ENCODE measurements at places on chromosomes 2 and 18. TPM values are rescaled to one million over a fixed set of nuclear protein-coding genes. Genes with fewer than 3 reads are reported as not detected.

DNA sequence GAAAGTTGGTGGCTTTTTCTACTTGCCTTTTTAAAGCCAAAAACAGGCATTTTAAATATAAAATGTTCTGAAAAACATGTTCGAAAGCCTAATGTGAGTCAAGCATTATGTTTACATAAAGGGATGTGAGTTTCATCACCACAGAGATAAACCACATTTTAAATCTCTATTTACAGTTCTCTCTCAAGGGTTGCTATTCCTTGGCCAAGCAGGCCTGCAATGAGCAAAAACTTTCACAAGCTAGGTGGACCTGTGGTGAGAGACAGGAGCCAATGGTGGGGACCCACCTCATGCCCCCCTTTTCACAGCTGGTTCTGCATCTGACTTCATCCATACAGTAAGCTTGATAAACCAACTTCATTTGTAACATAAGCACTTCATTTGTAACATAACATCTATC is 65.1 kb downstream of the CUL3 start:
- H3K4me3 ChIP-seq = no peak overlapping the region
- no peak for DNase-seq
- H3K27me3 ChIP-seq = no peaks in the 10 kb centered on the region
- peaks cover 14% of the 10 kb centered on the region for H3K4me1 ChIP-seq

- H3K4me1 ChIP-seq = no peaks in the 10 kb centered on the region
- no peaks in the 10 kb centered on the region for H3K27me3 ChIP-seq
- H3K36me3 ChIP-seq = no peaks in the 10 kb centered on the region
- no peak overlapping the region for H3K4me3 ChIP-seq
- no peak for DNase-seq
These were observed 211.9 kb downstream of the AGPS start for GRCh38 chr2:177604271-177605065.

DNA sequence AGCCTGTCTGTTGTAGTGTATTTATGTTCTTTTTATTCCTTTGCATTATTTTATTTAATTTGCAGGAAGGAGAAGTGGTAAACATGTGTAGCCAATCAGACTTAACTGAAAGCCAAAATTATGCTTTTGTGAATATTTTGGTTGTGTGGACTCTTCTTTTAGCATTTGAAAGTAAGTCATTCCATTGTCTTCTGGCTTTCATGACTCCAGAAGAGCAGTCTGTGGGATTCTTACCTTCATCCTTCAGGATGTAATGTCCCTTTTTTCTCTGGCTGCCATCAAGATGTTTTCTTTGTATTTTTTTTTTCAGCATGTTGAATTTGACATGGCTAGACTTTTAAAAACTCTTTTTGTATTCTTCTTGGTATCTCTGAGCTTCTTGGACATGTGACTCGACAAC is 895.2 kb upstream of the ZEB2 start:
- no peaks in the 10 kb centered on the region for H3K27me3 ChIP-seq
- no peaks in the 10 kb centered on the region for H3K36me3 ChIP-seq
- no peak for DNase-seq
- no peak overlapping the region for H3K4me3 ChIP-seq
- no peaks in the 10 kb centered on the region for H3K4me1 ChIP-seq

Gene UBXN4
- total RNA-seq = 83.9 TPM

DNA sequence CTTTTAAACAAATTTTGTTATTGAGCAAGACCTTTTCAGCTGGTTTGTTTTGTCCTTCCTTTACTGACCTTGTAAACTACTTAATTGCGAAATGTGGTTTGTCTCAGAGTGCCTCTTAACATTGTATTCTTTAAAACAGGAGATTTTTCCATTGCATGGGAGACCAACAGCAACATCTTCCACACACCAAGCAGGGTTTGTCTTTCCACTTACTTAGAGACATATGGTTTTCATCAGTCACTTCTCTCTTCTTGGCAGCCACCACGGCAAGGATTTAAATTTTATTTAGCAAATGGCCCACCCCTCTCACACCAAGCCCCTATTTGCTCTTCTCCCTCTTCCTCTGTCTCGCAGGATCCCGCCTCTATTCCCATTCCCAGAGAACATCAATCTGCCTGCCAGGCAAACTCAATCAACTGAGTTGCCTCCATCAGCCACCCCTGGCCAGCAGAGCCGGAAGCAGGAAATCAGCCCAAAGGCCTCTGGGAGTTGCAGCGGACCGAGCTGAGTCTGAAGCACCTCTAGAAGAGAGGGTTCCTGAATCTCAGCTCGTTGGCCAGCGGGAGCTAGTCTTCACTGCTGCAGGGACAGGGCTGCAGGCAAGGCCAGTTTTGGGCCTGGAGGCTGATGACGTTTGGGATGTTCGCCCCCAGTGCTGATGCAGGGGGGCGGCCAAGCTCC is 11.3 kb upstream of the CIB4 start:
- H3K27me3 ChIP-seq = no peaks in the 10 kb centered on the region
- no peaks in the 10 kb centered on the region for H3K4me1 ChIP-seq
- H3K4me3 ChIP-seq = no peak overlapping the region
- H3K27ac ChIP-seq = no peak overlapping the region
- peak; percentile 27 for DNase-seq
- no peaks in the 10 kb centered on the region for H3K36me3 ChIP-seq

Gene PLA2R1
- 2.3 TPM for total RNA-seq

DNA sequence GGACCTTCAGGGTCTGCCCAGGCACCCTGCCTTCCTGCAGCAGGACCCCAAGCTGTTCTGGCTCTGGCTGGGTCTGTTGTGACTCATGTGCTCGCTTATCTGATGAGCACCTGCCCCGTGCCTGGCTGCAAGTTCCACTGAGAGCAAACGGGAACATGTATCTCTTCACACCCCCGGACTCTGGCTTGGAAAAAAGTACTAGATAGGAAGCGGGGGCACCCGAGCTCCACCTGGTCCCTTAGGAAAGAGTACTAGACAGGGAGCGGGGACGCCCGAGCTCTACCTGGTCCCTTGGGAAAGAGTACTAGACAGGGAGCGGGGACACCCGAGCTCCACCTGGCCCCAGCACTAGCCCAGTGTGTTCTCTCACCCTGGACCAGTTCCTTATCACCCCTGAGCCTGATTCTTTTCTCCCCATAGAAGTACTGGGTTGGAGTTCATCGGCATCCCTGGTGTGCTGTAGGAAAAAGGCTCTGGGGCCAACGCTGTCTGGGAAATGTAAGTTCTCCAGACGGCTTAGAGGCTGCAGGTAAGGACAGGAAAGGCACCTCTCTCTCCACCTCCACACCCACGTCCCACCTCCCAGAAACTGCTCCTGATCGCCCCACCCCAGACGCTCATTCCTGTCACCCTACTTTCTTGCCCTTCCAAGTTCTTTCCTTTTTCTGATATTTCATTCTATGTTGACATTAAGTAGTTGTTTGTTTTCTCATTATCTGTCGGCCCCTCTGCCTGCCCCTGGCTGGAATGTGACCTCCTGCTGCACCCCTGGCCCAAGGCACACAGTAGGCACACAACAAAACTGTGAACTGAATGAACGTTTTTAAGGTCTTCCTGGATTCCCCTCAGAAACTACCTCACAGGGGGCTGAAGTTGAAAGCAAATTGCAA is 40.2 kb downstream of the HDAC4 start:
- no peak for DNase-seq
- H3K36me3 ChIP-seq = no peaks in the 10 kb centered on the region
- no peaks in the 10 kb centered on the region for H3K27me3 ChIP-seq

DNA sequence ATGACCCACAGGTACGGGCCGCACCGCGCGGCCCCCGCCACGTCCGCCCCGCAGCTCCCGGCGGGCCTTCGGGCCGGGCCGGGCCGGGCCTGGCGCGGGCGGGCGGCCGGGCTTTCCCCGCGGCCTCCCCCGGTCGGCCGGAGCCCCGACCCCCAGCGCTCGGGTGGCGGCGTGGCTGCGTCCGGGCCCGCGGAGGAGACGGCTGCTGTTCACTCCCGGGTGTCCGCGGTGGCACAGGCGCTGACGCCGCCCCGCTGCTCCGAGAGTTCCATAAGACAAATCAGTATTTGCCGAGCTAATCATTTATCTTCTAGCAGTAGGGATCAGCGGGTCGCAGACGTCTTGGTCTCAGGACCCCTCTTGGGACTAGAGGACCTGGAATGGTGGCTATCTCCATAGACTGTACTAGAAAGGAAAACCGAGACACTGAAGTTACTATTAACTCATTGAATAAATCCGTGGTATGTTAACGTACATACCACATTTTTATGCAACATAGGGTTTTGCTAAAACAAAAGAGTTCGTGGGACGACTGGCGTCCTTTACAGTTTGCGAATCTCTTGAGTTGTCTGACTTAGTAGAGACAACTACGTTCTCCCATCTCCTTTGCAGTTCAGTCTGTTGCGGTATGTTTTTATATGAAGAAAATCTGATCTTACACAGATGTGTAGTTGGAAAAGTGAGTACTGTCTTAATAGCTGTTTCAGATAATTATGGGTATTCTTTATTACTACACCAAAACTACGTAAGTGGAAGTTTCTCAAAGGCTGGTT is 500 bp downstream of the LIMS1 start:
- peaks cover 6% of the 10 kb centered on the region for H3K4me1 ChIP-seq
- peak overlapping the region; percentile 100 for H3K4me3 ChIP-seq
- no peaks in the 10 kb centered on the region for H3K27me3 ChIP-seq

DNA sequence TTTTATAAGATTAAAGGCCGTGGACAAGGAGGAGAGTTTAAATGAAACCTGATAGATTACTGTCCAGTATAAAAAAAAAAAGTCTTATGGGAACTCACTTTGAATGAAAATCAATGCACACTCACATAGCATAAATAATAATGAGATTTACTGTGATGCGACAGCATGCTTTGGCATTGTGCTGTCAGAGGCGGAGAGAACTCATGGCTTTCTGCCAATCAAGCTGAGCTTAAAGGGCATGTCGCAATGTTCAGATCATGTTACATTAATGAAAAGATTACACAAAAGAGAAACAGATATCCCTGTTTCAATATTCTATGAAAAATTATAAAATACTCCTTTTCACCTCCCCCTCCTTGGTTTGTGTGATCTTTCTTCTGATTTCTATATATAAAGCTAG is 310.8 kb downstream of the ERBB4 start:
- H3K27ac ChIP-seq = no peak overlapping the region
- H3K4me1 ChIP-seq = no peaks in the 10 kb centered on the region
- H3K27me3 ChIP-seq = no peaks in the 10 kb centered on the region
- no peaks in the 10 kb centered on the region for H3K36me3 ChIP-seq

GRCh38 chr2:149808556-149808955 is 221.0 kb upstream of the MMADHC start:
- H3K4me3 ChIP-seq = no peak overlapping the region
- H3K36me3 ChIP-seq = no peaks in the 10 kb centered on the region
- DNase-seq = no peak
- no peaks in the 10 kb centered on the region for H3K4me1 ChIP-seq

DNA sequence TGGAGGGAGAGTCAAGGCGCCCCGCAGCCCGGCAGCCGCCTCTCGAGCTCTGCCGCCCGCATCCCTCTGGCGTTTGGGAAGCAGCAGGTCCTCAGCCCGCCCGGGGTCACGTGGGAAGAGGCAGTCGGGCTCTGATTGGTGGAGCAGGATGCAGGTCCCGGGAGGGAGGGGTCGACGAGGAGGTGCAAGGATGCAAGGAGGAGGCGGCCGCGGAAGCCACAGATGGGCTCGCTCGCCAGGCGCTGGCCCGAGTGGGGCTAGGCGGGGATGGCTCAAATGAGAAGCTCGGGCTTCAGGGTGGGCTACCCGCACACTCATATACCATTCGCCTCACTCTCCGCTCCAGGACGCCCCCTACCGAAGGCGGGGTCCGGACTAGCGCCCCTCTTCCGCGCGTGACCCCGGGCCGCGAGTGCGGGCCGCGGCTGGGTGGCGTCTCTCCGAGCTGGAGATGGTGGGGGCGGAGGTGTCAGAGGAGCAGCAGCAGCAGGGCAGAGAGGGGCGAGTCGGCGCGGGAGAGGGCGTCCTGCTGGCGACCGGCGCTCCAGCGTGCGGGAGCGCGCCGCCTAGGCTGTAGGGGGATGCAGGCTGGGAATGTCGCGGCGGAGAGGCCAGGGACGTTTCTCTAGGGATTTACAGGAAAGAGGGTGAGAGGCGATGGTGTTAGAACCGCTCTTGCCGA is at the start of gene TMEFF2:
Gene TMEFF2, minus strand, starts transcription at position 68 of the 682 bp plus-strand sequence. CDS start 409 bp downstream, outside the sequence.
- peak; percentile 35 for DNase-seq
- peaks cover 21% of the 10 kb centered on the region for H3K4me1 ChIP-seq

DNA sequence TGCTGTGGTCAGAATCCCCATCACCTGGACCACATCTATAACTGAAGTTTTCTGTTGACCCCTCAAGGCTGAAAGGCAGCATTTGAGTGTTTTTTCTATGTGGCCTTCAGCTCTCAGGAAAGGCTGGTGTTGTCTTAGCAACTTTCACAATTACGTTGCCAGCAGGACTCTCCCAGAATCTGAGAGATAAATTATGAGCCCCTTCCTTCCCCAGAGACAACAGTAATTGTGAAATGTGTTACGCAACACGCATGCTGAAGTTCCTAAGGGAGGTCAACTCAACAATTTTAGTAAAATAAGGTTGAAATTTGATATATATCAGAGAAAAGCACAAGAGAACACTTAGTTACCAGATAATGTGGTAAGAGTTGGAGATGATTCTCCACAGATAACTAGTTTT is 216.5 kb upstream of the SLC8A1 start:
- no peak overlapping the region for H3K27ac ChIP-seq
- no peaks in the 10 kb centered on the region for H3K27me3 ChIP-seq
- no peaks in the 10 kb centered on the region for H3K36me3 ChIP-seq
- DNase-seq = no peak
- no peaks in the 10 kb centered on the region for H3K4me1 ChIP-seq
- no peak overlapping the region for H3K4me3 ChIP-seq

- no peak for DNase-seq
- H3K36me3 ChIP-seq = no peaks in the 10 kb centered on the region
- no peak overlapping the region for H3K4me3 ChIP-seq
- H3K27ac ChIP-seq = no peak overlapping the region
These were observed 33.3 kb downstream of the ANTXR1 start for GRCh38 chr2:69046221-69046662.

Gene KCNJ3
- 1.3 TPM for total RNA-seq

DNA sequence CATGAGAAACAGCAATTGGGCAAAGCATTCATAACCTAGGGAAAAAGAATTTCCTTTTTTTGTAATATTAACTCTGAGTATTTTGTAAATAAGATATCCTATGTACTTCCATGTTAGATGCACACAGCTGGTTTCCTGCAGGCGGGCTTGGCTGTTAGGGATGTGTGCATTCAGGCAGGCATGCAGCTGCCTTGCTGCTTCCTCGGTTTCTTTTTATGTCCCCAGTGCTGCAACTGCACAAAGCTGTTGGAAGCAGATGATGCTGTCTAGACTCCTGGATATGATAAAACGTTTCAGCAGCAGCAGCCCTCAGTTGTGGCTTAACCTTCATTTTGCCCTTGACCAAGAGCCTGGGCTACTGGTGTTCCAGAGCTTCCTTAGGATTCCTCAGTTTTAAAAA is 89.4 kb upstream of the EML6 start:
- peak overlapping the region; percentile 87 for H3K27ac ChIP-seq
- peaks cover 52% of the 10 kb centered on the region for H3K4me1 ChIP-seq
- H3K4me3 ChIP-seq = no peak overlapping the region
- no peak for DNase-seq

DNA sequence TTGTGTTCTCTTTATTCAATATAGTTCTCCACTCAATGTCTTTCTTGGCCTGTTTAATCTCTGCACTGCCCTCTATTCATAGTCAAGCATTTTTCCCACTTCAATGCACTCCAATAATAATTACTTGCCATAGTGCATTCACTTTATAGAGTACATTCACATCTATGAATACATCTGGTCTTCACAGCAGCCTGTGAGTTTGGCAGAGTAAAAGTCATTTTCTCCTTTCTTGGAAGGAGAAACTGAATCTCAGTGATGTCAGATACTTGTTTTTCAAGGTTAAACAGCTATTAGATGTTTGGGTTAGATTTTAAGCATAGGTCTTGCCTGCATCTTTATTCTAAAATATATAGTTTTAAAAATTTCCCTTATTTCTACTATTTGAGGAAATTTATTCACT is 373.2 kb downstream of the TRIB2 start:
- no peaks in the 10 kb centered on the region for H3K4me1 ChIP-seq
- H3K27ac ChIP-seq = no peak overlapping the region
- H3K4me3 ChIP-seq = no peak overlapping the region
- DNase-seq = no peak

Gene NFATC1
- total RNA-seq = 1.6 TPM

All from liver (tissue), 10 donors.